T-helper 9 cell (primary cell): ENCODE measurements at places on chromosomes 6 and 20.

DNA sequence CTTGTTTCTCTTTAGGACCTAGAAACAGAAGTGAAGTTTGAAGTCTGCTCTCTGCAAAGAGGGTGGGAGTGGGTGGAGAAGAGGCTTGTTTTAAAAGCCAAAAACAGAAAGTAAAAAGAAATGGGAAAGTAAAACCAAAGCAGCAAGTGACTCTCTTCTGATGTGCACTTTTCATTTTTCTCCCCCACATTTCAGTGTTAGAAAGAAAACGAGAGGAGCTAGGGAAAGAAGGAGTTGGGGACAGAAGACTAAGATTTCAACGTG, 1.3 kb downstream of the C6orf141 start:
- no peak for DNase-seq

- no peak for DNase-seq
Measured at GRCh38 chr6:30885999-30886896, 1.9 kb downstream of the DDR1 start.

DNA sequence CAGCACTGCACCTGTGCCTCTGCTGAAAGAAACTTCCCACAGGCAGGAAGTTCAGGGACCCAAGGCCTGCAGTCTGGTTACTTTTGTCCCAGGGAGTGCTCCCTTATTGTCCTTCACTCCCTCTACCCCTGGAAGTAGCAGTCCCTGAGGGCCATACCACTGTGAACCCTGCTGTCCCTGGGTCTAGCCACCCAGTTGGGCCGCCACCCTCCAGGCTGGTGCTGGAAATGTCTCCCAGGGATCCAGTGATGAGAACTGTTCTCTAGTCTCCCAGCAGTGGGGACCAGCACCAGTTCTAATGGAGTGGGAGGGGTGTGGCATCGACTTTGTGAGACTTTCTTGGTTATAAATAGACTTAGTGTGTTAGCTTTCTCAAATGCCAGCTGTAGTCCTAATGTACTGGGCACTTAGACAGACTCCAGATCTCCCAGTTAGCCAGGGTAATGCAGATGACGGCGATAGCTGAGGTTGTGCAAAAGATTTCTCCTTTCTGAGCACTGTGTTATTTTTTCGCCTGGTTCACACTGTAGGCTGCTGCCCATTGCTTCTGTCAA, 462.5 kb downstream of the CDH26 start:
- no peak for DNase-seq

GRCh38 chr6:27867945-27868300, 44.3 kb downstream of the OR2B2 start:
- DNase-seq, result no peak

DNA sequence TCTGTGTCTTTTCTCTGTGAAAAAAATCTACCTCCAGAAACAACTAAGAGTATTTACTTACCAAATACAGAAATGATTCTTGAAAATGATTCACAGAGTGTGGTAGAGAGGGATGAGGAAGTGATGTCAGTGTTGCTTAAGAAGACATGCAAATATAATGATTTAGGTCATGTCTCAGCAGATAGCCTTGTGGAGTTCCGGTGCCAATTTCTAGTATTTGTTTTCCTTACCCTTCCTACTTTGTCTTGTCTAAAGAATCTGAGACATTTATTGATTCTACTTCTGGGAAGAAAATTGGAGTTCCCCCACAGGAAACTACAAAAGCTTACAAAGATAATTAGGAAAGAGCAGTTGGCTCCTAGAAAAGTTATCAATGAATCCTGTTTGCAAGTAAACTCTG, 68.8 kb downstream of the GJA1 start:
- DNase-seq, result no peak

DNA sequence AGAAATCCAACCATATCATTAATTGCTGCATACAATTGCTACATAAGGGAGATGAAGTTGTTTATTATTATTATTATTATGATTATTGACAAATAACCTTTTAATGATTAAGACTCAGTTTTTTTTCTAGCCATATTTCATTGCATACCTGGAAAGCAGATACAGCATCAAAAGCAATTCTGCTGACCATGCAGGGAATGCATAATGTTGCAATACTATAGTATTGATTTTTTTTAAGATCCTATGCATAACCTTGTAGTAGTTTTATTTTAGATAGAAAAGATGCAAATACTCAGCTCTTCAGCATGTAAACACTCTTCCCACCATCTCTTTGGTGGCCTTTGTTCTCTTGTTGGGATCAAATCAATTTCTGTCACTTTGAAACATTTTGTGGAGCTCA, 300.9 kb upstream of the MAP3K7 start:
- no peak for DNase-seq
